ENCODE measurements at places on chromosomes 5 and 9.

- peak; percentile 30 for DNase-seq
These were observed 165.6 kb downstream of the YTHDC2 start for GRCh38 chr5:113678924-113679575.

DNA sequence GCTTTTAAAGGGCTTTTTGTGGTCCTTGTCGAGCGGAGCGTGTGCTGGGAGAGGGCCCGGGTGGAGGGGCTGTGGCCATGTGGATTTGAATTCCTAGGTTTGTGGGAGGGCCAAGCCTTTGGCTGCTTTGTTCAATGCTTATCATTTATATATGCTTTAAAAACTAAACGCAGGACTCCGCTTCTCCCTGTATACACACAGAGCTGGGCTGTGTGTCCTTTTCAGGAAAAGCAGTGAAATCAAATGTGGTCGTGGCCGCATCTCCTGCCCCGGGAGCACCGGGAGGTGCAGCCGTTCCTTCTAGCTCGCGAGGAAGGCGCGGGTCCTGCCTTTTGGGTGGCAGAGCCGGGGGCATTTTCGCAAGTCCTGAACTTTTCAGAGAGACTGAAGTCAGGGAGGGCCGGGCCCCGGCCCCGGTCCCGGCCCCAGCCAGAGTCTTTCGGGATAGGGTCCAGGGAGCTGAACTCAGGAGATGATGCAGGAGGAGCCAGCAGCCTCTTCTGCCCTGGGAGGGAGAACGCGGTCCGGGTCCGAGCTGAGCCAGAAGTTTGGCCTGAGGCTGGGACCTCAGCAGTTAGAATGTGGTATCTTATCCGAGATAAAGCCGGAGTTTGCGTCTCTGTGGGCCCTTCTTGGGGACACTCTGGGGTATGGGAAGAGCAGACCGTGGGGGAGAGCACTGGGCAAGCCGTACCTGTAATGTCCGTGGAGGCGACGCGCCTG is 158.8 kb downstream of the C9orf152 start:
- no peak for DNase-seq

- no peak for DNase-seq
These were observed 211.9 kb downstream of the NXNL2 start for GRCh38 chr9:88746743-88747398.

DNA sequence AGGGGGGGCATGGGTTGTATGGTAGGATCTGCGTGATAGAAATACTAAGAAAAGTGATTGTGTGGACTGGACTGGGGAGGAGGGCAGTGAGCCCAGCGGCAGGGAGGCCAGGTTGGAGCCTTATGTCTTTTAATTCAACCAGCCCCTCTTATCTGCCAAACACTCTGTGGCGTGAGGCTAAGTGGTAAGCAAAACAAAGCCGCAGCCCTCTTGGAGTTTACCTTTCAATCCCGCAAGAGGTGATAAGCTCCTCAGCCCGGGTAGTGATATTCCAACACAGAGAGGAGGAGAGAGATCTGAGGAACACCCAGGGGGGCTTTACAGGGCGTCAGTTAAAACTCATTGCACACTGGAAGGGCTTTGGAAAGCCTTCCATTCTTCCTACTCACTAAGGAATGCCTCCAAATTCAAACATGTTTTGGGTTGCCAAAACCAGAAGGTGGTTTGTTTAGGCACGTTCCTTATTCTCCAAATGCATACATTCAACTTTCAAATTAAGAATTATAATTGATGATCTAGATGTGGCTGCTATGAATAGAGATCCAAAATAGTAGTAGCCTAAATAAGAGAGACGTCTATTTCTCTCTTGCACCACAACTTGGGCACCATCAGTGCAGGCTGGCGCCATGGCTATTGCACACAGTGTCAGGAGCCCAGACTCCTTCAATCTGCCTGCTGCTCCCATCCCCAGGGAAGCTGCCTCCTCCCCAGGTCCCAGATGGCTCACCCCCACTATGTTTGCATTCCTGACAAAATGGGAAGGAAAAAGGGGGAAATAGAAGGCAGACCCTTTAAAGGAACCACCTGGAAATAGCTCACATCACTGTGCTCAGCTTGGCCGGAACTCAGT is 75.1 kb upstream of the FSTL4 start:
- DNase-seq = no peak

DNA sequence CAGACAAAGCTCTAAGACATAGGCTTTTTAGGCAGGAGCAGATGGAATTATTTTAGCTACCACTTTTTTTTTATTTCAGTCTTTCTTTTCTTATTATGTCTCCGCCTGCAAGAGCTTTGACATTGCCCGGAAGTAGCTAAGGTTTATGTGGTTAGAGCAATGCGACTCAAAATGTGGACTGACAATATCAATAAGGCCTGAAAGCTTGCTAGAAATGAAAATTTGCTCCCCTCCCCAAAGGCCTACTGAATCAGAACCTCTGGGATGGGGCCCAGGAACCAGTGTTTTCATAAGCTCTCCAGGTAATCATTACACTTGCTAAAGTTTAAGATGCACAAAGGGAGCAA is 81.3 kb downstream of the SUSD1 start:
- no peak for DNase-seq

GRCh38 chr5:77637170-77637997 is 1.1 kb downstream of the OTP start:
- DNase-seq = no peak

DNA sequence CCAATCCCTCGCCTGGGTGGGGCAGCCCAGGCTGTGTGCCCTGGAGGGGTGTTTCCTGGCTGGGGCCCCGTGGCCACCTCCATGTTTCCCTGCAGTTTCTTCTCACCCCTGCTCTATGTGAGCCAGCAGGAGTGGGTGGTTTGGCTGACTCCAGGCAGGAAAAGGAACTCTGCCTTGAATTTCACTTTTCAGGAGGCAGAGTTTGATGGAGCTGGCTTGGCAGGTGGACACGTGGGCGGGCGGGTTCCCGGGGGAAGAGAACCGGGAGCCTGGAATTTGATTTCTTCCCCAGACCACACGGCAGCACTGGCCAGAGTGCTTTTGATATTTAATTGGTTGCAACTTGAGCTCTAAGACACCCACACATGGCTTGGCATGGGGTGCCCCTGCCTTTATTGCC is 119.8 kb upstream of the PANK3 start:
- no peak for DNase-seq

GRCh38 chr5:19655627-19656026 is 332.4 kb downstream of the CDH18 start:
- no peak for DNase-seq

DNA sequence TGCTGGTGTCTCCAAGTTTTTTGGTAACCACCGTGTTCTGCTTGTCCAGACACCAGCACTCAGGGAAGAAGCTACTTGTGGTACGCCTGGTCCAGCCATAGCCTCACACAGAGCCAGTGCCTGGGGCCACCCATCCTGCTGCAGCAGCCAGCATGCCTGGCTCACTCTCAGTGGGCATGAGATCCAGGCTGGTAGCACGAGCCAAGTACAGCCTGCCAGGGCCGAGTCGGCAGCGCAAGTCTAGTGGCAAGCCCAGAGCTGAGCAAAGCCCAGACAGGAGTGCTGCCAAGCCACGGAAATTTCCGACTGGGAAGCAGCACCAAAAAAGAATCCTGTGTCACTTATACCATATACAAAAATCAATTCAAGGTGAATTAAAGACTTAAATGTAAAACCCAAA is 36.3 kb upstream of the FBXL17 start:
- DNase-seq = no peak

DNA sequence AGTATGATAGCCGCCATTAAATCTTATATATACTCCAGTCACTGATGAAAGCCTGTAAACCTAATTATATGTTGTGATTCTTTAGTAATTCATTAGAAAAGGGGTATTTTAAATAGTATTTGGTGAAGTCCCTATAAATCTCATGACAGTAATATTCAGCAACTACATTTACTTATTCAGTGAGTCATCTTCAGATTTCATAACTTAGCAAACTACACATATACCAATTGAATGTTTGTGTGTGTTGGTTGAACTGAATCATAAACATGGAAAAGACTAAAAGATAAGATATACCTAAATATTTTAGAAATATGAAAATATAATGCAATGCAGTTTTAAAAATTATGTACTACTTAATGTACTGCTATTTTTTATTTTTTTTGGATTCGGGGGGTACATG is 1050.4 kb downstream of the MAT2B start:
- no peak for DNase-seq

DNA sequence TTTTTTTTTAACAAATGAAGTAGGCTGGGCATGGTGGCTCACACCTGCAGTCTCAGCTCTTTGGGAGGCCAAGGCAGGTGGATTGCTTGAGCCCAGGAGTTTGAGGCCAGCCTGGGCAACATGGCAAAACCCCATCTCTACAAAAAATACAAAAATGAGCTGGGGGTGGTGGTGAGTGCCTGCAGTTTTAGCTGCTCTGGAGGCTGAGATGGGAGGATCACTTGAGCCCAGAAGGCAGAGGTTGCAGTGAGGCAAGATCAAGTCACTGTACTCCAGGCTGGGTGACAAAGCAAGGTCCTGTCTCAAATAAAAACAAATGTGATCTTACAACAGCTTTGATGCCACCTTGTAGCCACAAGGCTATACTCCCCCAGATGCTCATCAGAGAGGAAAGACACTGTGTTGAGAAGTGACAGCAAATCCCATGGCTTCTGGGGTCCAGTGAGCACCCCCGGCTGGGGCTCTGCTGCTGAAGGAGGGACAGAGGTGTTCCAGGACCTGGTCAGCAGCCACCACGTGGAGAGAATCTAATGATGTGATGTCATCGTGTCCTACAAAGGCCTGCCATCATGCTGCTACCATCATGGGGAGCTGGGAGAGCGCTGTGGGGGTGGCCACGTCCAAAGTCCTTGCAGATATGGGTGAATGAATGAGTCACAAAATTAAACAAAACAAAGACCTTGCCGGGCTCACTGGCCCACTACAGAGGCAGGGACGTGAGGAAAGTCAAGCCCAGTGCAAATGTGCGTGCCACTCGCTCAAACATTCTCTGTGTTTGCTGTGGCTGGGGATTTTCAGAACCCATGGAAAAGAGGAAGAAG is 60.7 kb downstream of the PRRT1B start:
- peak; percentile 54 for DNase-seq

GRCh38 chr9:137228968-137229896 is 1.5 kb upstream of the SLC34A3 start:
- no peak for DNase-seq

GRCh38 chr9:76419782-76420380 is 25.7 kb upstream of the RFK start:
- DNase-seq = peak; percentile 12

DNA sequence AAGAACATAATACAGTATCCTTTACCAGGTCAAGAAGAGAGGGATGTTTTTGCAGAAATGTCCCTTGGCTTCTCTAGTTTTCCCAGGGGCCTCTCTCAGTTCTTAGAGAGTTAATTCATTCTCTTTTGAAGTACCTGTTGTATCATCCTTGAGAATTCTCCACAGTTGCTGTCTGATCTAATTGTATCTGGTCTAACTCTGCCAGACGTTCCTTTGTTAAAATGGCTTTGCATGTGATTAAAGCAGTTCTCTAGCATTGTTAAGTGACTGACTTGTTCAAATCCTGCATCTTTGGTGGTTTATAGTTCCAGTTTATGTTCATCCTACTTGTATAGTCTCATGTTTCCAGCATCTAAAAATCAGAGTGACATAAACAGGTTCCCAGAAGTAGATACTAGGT is 65.0 kb downstream of the KIAA1958 start:
- no peak for DNase-seq

- DNase-seq = no peak
These were observed 156.6 kb downstream of the PIK3R1 start for GRCh38 chr5:68372161-68372560.

- DNase-seq = no peak
These were observed 12.1 kb downstream of the LRSAM1 start for GRCh38 chr9:127463382-127463781.

DNA sequence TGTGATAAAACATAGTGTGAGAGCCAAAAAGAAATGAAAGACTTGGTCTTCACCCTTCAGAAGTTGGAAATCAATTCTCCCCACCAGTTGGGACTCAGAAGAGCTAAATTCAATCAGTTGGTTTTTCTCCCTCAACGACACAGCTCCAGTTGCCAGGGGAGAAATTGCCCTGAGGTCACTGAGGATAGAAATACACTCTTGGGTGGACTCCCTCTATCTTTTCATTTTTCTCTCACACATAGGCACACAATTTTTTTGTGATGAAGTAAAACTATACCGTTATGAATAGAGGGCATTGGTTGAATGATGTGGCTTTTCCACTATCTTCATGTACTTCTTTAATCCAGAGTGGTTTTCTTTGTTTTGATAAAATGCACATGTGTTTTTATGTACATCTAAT is 80.2 kb downstream of the ZNF366 start:
- DNase-seq = no peak

GRCh38 chr5:75368391-75368790 is 31.4 kb downstream of the HMGCR start:
- peak; percentile 10 for DNase-seq

DNA sequence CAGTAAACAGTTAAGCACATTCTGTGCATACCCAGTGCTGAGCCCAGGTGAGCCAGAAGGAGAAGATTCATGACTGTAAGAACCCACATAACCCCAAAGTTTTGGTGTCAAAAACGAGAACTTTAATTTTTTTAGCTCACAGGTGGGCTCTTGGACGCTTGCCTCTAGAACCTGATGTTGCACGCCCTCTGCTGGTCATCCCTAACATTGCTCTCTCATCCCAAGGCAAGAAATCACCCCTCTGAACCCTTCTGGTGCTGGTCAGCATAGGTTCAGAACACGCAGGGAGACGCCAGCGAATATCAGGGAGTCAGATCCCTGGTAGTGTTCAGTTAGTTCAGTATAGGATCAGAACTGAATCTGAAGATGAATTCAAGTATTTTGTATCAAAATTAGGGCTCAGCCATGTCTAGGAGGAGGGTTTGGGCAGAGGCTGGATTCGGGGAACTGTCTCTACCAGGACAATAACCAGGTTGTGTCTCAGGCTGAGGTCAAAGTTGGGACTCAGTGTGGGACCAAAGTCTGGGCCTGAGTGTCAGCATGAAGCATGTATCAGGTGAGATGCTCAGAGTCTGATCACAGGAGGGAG is 4.1 kb upstream of the DNAJB5 start:
- DNase-seq = peak; percentile 50

GRCh38 chr5:67215519-67216471 is 19.2 kb upstream of the CD180 start:
- DNase-seq = peak; percentile 51

- no peak for DNase-seq
These were observed 105.6 kb upstream of the TXNDC8 start for GRCh38 chr9:110443146-110443865.

GRCh38 chr5:135891791-135892190 is 3.9 kb downstream of the IL9 start:
- no peak for DNase-seq

- no peak for DNase-seq
These were observed 84.3 kb upstream of the TAF11L2 start for GRCh38 chr5:17413691-17414090.

GRCh38 chr5:127673117-127673800 is 24.4 kb downstream of the CTXN3 start:
- no peak for DNase-seq

GRCh38 chr5:142360607-142361120 is 35.8 kb upstream of the SPRY4 start:
- DNase-seq = peak; percentile 53

GRCh38 chr5:14267991-14268708 is 125.0 kb downstream of the TRIO start:
- peak; percentile 98 for DNase-seq

- DNase-seq = no peak
These were observed 34.7 kb upstream of the PDZD2 start for GRCh38 chr5:31604240-31604639.

Data from SJSA1 (cell line).